ENCODE measurements at places on chromosomes 12 and 14.

GRCh38 chr14:36747411-36748184 is 85.9 kb downstream of the PAX9 start:
- no peak for DNase-seq

- DNase-seq, result no peak
These were observed 286.4 kb upstream of the TMEM132C start for GRCh38 chr12:127980585-127980984.

DNA sequence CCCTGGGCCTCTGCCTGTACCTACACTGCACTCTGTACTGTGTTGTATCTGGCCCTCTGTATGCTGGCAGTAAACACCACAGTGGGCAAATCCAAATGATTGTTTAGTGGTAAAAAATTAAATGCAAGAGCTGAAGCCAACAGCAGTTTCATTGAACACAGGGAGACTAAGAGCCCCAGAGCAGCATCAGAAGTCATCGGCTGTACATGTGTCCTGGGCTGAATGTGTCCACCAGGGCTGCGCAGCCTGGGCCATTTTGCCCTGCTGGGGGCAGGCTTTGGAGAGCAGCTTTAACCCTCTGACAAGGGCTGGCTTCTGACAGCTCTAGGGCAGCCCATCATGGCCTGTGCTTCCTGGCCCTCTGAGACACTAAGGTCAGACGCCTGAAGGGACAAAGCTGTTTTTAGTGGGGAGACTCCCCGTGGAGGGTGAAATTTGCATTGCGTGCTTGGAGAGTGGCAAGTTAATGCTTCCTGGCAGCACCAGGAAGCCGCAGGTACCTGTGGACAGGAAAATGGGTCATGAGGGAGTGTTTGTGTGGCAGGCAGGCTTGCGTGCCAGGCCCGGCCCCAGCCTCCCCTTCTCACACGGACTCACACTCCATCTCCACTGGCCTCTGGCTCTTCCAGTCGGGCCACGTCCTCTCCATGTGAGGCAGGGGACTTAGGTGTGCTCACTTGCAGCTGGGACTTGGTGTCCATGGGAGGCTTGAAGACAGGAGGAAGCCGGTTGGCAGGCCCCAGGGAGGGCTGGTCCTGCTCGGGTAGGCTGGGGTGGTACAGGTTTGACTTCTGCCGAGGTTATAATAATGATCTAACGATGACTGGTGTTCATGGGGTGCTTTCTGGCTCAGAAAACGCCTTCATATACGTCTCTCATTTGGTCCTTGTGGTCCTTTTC is 150.1 kb downstream of the TSPAN9 start:
- no peak for DNase-seq

GRCh38 chr14:105519946-105520698 is 6.3 kb upstream of the TMEM121 start:
- no peak for DNase-seq

- DNase-seq, result no peak
These were observed 3.6 kb downstream of the IFI27L2 start for GRCh38 chr14:94125659-94126418.

- DNase-seq, result no peak
These were observed 395.9 kb downstream of the FUT8 start for GRCh38 chr14:65808390-65808789.

DNA sequence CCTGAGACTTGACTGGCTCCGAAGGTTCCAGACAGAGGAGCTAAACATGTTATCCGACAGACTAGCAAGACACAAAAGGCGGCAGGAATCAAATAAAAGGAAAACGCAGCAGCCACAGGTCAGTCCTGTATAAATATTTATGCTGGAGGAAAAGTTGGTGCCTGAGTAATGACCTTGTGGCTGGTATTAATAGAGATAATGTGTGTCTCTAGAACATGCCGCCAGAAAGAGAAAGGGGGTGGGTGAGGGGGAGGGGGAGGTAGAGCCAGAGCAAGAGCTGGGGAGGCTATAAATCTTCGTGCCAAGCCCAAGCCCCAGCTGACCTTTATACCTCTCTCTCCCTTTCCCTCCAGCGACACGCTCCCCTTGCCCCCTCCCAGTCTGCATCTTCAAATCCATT is 590.4 kb downstream of the MED13L start:
- DNase-seq, result no peak

Measured in CD4-positive, alpha-beta T cell treated with Interleukin-15 for 4 hours (primary cell).